Glutamatergic neuron (in vitro differentiated cells): ENCODE measurements at places on chromosomes 11 and 22.

- peak; percentile 68 for DNase-seq
These were observed 13.5 kb downstream of the PGA5 start for GRCh38 chr11:61254403-61255025.

GRCh38 chr22:50184004-50184901, 1.5 kb upstream of the TRABD start:
- no peak for DNase-seq

DNA sequence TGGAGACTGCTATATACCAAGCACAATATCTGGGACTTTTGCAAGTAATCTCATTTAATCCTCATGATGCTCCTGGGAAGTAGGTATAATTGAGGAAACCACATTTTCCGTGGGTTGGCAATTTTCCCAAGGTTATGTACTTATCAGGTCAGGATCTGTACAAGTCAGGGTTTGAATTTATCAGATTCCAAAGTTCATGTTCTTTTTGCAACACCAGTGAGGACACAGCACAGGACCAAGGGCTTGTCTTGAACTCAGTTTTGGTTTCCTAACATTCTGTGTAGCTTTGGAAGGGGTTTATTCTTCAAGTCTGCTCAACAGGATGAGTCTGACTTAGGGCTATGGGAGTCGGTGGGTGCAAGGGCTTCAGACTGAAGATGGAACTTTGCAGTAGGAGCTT, 30.4 kb downstream of the INSC start:
- no peak for DNase-seq

DNA sequence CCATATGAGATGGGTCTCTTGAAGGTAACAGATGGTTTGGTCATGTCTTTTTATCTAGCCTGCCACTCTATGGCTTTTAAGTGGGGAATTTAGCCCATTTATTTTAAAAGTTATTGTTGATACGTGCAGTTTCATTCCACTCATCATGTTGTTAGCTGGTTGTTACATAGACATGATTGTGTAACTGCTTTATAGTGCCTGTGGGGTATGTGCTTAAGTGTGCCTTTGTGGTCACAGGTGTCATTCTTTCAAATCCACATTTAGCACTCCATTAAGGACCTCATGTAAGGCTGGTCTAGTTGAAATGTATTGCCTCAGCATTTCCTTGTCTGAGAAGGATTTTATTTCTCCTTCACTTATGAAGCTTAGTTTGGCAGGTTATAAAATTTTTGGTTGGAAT, 263.8 kb upstream of the LUZP2 start:
- no peak for DNase-seq

DNA sequence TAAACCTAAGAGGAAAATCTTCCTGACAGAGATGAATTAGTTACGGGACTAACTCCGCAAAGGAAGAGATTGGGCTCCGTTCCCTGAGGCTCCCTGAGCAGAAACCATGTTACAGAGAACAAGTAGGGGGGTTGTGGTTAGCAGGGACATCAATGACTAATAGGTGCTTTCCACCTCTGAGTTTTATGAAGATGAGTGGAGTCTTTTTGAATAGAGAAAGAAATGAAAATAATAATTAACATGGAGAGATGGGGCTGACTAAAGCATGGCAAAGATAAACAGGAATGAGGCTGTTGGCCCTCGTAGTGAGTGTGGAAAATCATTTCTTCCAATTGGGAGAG, 47.5 kb upstream of the PICALM start:
- DNase-seq: no peak

DNA sequence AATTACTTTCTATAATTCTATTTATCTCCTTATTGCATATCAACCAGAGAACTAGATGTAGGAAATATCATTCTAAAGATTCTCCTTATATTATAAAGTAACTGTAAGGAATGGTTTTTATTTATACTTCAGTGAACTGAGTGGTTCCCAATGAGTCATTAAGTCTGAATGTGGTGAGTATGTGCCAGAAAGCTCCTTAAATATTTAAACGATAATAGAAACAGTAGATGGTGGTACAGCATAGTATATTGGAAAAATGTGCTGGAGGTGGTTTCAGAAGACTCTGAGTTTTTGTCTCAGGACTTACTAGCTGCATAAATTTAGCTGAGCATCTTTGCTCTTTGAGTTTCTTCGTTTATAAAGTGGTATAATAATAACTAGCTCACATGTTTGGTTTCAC, 653.5 kb downstream of the FAM181B start:
- DNase-seq: no peak

- no peak for DNase-seq
These were observed 27.3 kb downstream of the USP35 start for GRCh38 chr11:78216021-78216420.

- no peak for DNase-seq
These were observed 35.4 kb upstream of the SERPIND1 start for GRCh38 chr22:20738394-20739089.

- no peak for DNase-seq
These were observed 525 bp downstream of the BIK start for GRCh38 chr22:43110927-43111623.

- DNase-seq: no peak
These were observed 108.4 kb downstream of the SHANK2 start for GRCh38 chr11:71144010-71144409.

GRCh38 chr11:125975634-125976033, 29.8 kb downstream of the VSIG10L2 start:
- no peak for DNase-seq

DNA sequence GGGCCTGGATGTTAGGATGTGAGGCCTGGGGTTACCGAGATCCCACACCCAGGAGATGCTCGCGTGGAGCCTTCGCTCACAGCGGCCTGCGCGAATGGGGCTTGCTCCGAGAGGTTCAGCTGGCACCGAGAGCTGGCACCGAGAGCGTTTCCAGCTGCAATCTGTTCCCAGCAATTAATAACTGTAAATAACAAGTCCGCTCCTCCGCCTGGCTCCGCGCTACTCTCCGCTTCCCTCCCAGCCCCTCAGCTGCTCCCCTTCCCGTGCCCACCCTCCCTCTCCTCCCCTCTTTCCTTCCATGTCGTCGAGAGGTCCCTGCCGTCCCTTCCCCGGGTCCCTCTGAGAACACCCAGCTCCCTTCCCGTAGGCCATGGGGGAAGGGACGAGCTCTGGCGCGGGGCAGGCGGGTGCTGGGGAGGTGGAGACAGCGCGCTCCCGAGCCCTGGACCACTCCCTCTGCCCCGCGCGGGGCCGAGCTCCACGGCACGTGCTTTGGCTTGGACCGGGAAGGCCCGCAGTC, 110.8 kb downstream of the WNT7B start:
- DNase-seq: no peak

- no peak for DNase-seq
These were observed 15.0 kb upstream of the GNB1L start for GRCh38 chr22:19869497-19870152.

GRCh38 chr22:19055801-19056200, 66.4 kb downstream of the DGCR2 start:
- DNase-seq: no peak

- DNase-seq: no peak
These were observed 51.5 kb upstream of the FGF3 start for GRCh38 chr11:69870766-69871165.

DNA sequence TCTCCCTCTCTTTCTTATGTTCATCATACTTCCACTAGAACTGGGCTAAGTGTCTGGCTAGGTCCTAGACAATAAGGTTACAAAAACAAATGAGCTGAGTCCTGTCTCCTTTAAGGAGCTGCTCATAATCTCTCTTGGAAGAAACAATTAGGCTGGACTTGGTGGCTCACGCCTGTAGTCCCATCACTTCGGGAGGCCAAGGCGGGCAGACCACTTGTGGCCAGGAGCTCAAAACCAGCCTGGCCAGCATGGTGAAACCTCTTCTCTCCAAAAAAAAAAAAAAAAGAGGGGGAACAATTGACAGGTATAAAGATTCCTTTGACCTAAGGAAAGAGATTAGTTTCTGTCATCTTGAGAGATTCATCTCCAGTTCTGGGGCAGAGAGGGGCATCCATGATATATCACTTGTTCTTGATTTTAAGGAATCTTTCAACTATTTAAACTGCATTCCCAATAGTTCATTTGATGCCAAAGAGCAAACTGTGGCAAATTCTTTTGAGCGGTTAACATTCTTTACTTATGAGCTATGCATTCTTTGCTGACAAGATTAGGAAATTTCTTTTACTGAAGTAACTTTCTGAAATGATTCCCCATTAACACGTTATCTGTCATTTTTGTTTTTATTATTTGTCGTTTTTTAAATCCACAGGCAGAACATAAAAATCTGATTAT, 125.5 kb downstream of the C11orf87 start:
- DNase-seq: no peak

DNA sequence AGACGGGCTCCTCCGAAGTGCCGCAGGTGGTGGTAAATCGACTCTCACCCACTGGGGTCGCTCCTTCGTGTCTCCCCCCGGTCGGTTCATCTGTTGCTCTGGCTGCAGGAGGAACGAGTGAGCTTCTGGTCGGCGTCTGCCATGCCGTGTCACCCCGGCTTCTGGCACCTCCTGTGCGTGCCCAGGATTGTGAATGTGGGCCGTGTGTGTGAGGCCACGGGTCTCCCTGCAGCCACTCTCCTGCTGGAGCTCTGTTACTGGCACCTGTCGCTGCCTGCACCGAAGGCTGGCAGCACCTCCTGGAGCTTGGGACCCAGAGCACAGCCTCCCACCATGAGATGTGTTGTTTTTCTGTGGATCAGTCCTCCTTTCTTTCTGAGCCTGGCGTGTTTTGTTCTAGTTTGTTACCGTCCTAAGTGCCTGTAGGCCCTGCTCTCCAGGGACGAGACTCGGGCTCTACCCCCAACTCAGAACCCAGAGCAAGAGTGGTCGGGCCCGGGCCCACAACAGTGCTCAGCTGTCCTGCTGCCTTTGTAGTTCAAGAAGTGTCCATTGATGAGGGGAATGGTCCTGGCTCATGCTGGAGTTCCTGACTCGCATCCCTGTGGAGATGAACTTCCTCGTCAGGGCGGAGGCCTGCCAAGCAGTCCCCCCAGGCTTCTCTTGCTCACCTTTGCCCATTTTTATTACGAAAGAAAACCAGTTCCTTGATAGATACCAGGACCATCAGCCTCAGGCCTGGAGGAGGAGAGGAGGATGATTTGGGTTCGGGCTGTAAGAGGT, 66.6 kb downstream of the MED15 start:
- DNase-seq: no peak

DNA sequence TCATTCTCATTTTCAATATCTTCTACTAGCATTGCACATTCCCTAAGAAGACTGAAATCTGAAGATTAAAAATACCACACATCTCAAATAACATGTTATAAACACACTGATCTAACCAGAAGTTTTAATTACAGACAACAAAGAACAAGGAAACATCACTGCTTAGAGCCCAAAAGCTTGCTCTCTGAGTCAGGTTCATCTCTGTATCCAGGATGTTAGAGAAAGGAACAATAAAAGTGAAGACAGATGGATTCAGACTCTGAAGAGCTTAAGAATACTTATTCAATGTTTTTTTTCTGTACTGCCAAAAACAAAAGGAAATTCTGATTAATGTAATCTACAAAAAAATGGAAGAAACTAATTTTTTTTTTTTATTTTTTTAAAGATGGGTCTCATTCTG, 16.5 kb downstream of the RDX start:
- DNase-seq: no peak

- DNase-seq: peak; percentile 22
These were observed 607 bp downstream of the DMC1 start for GRCh38 chr22:38569181-38569971.

GRCh38 chr11:111815489-111815888, 49.3 kb upstream of the PPP2R1B start:
- DNase-seq: no peak

- DNase-seq: no peak
These were observed 10.5 kb downstream of the NRXN2 start for GRCh38 chr11:64712430-64713015.

DNA sequence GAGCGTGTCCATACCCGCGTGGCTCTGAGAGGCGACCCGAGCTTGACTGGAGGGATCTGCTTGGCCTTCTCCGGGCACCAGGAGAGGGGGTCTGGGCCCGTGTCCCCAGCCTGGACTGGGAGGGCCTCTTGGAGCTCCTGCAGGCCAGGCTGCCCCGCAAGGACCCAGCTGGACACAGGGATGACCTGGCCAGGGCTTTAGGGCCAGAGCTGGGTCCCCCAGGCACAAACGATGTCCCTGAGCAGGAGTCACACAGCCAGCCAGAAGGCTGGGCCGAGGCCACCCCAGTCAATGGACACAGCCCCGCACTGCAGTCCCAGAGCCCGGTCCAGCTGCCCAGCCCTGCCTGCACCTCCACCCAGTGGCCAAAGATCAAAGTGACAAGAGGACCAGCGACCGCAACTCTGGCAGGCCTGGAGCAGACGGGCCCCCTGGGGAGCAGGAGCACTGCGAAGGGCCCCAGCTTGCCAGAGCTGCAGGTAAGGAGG, 38.2 kb downstream of the TRIOBP start:
- peak; percentile 85 for DNase-seq

DNA sequence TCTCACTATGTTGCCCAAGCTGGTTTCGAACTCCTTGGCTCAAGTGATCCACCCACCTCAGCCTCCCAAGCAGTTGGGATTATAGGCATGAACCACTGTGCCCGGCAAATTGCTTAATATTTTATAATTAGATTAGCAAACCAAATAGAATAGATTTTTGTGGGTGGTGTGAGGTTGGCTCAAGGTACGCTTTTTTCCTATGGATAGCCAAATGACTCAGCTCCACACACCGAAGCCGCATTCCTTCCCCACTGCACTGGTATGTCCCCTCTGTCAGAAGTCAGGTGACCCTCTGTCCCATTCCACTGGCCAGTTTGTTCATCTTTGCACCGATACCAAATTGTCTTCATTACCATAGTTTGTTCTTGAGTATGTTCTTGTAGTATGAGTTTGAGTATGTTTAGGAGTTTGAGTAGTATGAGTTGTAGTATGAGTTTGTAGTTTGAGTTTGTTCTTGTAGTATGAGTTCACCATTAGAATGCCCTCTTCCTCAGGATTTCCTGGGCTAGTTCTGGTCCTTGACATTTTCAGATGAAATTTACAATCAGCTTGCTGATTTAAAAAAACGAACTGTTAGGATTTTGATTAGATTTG, 19.4 kb downstream of the SUSD2 start:
- no peak for DNase-seq

- DNase-seq: no peak
These were observed 83.9 kb downstream of the ETS1 start for GRCh38 chr11:128503245-128503991.

DNA sequence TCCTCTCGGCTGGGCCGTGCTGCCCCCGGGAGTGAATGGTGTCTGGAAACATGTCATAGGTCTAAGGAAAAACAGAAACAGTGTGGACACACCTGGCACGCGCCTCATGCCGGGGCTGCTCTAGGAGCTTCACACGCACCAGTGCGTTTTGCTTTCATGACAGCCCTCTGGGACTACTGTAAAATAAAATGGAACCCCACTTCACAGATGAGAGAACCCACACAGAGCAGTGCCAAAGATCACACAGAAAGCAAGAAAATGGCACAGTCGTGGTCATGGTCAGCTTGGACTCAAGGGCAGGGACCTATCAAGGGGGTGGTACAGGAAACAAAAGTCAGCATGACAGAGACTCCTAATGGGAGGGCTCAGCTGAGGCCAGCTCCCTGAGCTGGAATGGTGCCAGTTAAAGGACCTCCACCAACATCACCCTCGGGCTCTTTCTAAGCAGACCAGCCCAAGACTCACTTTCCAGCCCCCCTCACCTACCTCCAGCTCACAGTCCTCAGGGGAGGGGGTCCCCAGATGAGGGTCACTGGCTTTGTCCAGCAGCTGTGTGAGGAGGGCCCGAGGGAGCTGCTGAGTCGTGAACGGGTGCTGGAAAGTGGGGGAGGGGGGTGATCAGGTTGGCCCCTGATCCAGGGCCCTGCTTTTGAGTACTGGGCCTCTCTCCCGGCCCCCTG, 3.3 kb downstream of the MAP4K2 start:
- DNase-seq: no peak
